NCI-H524 treated with DMSO at 0.1 percent for 48 hours (cell line): ENCODE measurements at places on chromosomes 11 and 22.
A peak's percentile ranks its signal among the peaks of the same experiment; 100 is the strongest.

GRCh38 chr11:45102810-45103621 lies 43.4 kb upstream of the PRDM11 start:
- peak; percentile 15 for DNase-seq

GRCh38 chr11:83471831-83472727 lies 185.9 kb upstream of the CCDC90B start:
- DNase-seq, result no peak

- DNase-seq, result peak; percentile 26
Observed at GRCh38 chr11:127390465-127390864, 389.9 kb upstream of the KIRREL3 start.

DNA sequence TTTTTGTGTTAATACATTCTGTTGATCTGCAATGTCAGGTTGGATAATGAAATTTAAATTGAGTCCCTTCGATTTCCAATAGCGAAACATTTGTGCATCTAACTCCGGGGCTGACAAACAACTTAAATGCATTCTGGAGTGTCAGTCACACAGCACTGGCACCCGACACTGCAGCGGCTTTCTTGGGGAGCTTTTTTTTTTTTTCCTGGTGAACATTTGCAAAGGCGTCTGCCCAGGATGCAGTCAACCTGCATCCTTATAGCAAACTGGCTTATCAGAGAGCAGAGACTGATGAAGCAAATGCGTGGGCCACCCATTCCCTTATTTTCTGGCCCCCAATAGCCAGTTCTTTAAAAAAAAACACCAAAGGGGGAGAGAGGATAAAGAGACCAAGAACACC lies 1167.7 kb downstream of the LRRC4C start:
- no peak for DNase-seq

DNA sequence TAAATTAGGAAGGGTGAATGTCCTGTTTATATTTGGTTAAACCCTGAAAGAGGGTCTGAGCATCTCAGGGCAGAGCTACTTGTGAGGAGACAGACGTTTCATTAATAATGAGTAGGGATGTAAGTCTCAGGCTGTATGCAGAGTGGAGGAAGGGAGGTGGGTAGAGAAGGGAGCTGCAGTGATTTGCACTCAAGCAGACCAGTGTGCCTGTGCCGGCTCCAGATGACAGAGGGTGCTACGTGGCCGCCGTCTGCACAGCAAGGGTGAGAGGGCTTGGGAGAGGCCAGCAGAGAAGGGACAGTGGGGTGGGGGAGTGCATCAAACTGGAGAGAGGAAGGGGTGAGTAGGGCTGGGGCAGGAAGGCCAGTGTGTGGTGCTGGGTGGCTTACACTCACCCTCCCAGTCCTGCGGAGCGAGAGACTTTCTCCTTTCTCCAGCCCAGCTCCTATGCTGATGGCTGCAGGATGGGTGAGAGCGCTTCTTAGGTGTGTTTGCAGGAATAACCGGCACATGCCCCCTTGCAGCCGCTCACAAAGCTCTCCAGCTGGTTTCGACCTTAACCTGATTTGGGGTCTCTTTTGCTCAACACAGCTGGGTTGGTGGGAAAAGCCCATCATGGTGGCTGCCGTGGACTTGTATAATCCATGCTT lies 130.6 kb downstream of the ST3GAL4 start:
- DNase-seq, result no peak

DNA sequence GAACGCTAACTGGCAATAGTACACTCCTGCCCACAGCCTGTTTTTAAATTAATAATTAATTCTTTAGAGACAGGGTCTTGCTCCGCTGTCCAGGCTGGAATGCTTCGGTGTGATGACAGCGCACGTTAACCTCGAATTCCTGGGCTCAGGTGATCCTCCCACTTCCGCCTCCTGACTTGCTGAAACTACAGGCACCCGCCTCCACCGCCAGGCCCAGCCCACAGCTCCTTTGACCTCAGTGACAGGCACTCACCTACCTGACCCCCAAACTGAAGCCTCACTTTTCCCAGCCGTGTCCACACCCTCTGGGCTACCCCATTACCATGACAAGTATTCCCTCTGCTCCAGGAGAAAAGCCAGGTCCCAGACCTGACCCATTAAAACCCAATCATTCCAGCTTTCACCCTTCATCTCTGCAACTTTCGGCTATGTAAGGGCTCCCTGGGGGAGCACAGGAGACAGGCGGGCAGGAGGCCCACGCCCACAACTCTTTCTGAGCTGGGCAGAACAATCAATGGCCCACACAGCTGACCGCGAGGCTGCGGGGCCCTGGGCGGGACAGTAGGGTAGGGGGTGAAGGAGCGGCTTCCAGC lies 730 bp downstream of the LMNTD2 start:
- no peak for DNase-seq

DNA sequence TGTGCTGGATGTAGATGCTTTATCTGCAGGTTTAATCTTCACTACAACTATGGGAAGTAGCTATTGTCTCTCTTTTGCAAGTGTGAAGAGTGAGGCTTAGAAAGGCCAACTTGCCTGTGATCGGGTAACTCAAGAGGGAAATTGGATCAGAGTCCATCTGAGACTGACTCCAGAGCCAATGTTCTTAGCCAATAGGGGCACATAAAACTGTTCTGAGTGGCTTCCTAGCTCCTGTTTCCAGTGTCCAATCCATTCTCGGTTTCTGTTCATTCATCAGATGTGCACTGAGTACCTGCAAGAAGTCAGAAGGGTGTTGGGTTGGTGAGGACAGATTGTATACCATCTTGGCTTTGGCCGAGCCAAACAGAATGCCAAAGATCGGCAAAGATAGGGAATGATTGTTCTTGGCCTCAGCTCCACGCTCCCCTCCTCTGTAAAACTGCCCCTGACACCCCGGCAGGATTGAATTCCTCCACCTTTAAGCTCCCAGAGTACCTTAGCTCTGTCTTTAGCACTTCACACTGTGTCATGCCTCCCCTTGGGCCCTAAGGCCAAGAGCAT lies 100.0 kb downstream of the PTPRJ start:
- DNase-seq, result no peak

GRCh38 chr11:129298988-129299387 lies 76.7 kb upstream of the BARX2 start:
- DNase-seq, result no peak

- no peak for DNase-seq
Observed at GRCh38 chr11:96155627-96156378, 187.2 kb downstream of the MAML2 start.

GRCh38 chr22:32876516-32876915 lies 75.0 kb downstream of the TIMP3 start:
- DNase-seq, result no peak

GRCh38 chr22:19658057-19658966 lies 56.0 kb upstream of the SEPTIN5 start:
- no peak for DNase-seq

DNA sequence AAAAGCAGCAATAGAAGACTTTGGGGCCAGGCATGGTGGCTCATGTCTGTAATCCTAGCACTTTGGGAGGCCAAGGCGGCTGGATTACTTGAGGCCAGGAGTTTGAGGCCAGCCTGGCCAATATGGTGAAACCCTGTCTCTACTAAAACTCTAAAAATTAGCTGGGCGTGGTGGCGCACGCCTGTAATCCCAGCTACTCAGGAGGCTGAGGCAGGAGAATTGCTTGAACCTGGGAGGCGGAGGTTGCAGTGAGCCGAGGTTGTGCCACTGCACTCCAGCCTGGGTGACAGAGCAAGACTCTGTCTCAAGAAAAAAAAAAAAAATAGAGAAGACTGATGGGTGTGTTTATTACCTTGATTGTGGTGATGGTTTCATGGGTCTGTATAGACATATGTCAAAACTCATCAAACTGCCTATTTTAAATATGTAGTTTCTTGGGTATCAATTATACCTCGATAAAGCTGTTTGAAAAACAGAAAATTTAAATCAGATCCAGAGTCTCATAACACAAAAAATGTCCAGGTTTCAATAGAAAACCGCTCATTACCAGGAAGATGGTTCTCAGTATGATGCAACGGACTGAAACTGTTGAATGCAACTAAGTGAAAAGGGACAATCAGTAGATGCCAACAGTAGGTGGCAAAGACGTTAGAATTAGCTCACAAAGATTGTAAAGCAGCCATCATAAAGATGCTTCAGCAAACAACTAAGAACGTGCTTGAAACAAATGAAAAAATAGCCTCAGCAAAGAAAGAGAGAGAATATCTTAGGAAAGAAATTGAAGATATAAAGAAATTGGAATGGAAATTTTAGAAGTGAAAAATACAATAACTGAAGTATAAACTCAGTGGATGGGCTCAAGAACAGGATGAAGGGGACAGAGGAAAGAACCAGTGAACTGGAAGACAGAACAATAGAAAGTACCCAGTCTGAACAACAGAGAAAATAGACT lies 33.1 kb upstream of the SEPTIN5 start:
- no peak for DNase-seq

GRCh38 chr11:111461460-111462235 lies 50.5 kb downstream of the BTG4 start:
- DNase-seq, result no peak

- no peak for DNase-seq
Observed at GRCh38 chr11:1297011-1297575, 12.3 kb downstream of the TOLLIP start.

DNA sequence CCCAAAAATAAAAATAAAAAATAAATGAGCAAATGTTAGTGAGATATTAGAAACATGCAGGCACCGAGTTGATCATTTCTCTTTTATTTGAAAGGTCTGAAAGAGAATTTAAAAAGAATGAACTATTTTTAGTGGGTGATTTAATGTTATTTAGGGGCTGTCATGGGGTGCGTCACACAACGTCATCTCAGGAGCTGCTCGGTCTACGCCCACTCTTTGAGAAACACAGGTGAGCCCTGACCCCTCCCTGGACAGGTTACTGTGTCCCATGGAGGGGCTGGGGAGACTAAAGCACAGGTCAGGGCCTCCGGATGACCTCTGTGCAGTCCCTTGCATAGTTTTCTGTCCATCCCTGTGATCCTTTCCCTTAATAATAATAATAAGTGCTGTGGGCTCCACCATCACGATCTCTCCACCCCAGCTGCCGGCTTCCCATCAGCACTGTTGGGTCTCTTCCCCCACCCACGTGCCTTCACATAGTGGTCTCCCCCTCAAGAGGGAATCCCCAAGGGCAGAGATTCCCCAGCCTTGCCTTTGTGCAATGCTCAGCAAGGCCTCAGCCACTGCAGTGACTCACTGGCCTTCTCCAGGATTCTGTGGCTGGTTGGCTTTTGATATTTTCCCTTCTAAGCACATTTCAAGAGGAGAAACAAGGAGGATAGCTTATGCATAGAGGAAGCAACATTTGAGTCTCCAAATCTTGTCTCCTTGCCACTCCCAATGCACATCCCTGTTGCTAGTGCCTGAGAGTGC lies 159.9 kb downstream of the TTC17 start:
- DNase-seq, result no peak

- DNase-seq, result no peak
Observed at GRCh38 chr11:128905345-128906184, 14.4 kb downstream of the KCNJ5 start.

- DNase-seq, result no peak
Observed at GRCh38 chr11:117019871-117020270, 78.4 kb downstream of the SIK3 start.

- DNase-seq, result no peak
Observed at GRCh38 chr11:79414644-79415317, 26.0 kb downstream of the TENM4 start.

DNA sequence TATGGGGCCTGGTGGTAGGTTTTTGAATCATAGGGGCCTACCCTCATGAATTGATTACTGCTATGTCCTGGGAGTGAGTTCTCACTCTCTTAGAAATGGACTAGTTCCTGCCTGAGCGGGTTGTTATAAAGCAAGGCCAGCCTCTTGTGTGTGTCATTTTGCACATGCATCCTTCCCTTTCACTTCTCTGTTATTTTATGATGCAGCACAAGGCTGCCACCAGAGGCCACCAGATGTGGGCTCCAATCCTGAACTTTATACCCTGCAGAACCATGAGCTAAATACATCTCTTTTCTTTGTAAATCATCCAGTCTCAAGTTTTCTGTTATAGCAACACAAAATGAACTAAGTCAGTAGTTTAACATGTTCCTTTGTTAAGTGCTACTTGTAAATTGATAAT lies 251.4 kb downstream of the BLID start:
- no peak for DNase-seq
